ENCODE measurements at places on chromosomes 3 and 15.
A peak's percentile ranks its signal among the peaks of the same experiment; 100 is the strongest.

DNA sequence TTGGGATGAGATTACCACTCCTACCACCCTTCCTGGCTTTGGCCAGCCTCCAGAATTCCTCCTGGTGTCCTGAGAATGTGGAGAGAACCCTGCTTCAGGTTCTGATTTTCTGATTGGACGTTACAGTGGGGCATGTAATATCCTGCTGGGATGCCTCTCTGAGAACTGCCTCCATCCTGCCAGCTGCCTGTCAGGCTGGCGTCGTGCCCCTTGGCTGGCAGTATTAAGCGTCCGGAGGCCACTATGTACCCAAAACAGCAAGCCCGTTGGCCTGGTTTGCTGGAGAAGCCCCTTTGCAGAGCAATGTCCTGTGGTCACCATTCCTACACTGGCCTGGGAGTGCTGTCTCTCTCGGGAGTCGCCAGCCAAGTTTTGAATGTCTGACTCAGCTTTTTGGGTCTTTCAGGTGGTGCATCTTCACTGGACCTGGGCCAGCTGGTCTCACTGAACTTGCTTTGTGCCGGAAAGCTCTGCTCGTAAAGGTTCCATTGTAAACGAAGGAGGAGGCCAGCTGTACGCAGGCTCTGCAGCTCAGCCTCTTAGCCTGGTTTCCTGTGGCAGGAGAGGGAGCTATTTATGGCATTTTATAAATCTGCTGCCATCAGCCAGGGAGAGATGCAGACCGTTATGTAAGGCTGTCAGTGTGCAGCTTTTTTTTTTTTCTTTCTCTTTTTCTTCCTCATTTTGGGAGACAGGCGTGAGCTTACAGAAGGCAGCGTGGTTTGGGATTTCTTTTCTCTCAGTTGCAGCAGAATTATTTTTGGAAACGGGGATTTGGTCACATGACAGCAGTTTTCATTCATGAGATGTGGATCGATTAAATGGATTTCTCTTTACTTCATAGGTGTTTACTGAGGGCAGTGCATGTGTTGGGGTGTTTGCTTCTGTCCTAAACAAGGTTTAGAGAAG lies 19.0 kb upstream of the TRAK1 start:
- peak; percentile 89 for DNase-seq

DNA sequence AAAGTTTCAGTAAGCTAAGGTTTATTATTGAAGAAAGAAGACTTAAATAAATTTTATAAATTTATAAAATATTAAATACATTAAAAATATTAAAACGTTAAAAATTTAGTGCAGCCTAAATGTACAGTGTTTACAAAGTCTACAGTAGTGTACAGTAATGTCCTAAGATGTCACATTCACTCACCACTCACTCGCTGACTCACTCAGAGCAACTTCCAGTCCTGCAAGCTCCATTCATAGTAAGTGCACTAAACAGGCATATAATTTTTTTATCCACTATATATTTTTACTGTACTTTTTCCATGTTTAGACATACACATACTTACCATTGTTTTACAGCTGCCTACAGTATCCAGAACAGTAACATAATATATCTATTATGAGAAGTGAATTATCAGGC lies 51.5 kb downstream of the TJP1 start:
- peak; percentile 54 for DNase-seq

- peak; percentile 72 for DNase-seq
Measured at GRCh38 chr3:102225407-102226132, 209.2 kb upstream of the ZPLD1 start.

- DNase-seq, result no peak
Measured at GRCh38 chr15:82058517-82059204, 12.8 kb upstream of the MEX3B start.
